NCI-H1048 (cell line): ENCODE measurements at places on chromosomes 5 and 9.

DNA sequence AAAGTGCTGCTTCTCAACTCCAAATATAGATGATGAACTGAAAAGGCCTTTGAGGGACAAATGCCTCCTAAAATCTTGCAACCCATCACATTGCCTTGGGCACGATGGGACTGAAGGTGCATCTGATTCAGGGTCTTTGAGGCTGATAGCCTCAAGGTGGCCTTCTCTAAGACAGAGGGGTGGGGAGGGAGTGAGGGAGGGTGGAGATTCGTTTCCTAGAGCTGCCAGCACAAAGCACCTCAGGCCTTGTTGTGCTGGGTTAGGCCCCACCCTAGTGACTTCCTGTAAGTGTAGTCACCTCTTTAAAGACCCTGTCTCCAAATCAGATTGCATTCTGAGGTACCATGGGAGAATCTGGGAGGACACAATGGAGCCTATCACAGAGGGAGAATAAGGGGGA, 57.1 kb downstream of the BARX1 start:
- DNase-seq, result no peak

DNA sequence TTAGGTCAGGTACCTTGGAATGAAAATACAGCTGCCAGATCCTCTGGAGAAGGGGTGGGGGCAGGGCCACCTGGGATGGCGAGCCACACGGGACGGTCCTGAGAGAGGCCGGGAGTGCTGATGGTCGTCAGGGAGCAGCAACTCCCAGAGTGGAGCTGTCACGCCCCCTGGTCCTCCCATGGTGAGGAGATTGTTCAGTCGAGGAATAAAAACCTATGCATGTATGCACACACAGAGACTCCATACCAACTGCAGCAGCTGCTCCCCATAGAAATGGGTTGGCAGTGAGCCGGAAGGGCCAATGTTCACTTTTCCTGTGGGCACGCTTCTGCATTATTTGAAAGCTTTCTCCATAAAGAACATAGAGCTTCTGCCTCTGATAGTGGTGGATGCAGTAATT, 45.2 kb upstream of the SEMA4D start:
- no peak for DNase-seq

DNA sequence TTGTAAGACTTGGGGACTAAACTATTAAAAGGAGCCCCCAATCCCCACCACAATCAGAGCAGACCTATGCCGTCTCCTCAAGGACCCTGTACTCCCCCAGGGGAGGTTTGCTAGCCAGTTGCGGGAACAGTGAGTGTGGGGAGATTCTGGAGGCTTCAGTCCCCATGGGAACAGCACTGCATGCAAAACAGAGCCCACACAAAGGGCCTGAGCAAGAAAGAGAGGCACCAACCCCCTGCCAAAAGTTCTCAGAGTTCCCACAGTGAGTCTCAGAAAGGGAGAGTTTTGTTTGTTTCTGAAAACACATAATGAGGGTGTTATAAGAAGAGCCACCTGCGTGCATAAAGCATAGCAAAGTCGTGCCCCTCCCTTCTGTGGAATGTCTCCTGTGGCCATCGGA, 56.6 kb downstream of the CFAP90 start:
- no peak for DNase-seq

DNA sequence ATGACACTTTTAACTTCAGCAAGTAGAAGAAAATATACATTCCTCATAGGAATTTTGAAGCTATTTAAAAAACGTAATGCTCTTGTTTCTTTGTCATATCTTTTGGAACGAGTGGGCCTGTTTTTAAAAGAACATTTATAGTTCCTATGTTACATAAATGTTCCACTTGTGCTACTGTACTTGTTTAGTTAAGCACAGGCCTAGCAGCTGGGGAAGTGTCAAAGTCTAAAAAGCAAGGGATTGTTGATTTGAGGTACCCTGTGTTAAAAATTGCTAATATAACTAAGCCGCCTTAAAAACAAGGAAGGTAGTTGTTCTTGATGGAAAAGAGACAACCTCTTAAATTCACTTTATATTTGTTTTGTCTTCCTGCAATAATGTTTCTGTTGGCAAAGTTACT, 27.2 kb upstream of the ELL2 start:
- DNase-seq, result no peak

- no peak for DNase-seq
Measured at GRCh38 chr9:77502568-77502967, 145.6 kb downstream of the GNA14 start.

GRCh38 chr5:117954331-117954730, 1034.0 kb downstream of the DTWD2 start:
- DNase-seq, result no peak

GRCh38 chr5:19488786-19489185, 499.2 kb downstream of the CDH18 start:
- DNase-seq, result no peak
